ENCODE measurements at places on chromosomes 13 and 19. TPM values are rescaled to one million over a fixed set of nuclear protein-coding genes. Genes with fewer than 3 reads are reported as not detected.

RCBTB1 gene
- 19.3 TPM for total RNA-seq

BST2 gene
- 164 TPM for total RNA-seq

GRCh38 chr19:49247676-49248075 lies 77.3 kb downstream of the SLC6A16 start:
- H3K4me1 ChIP-seq, result no peaks in the 10 kb centered on the region
- H3K27ac ChIP-seq, result no peak overlapping the region
- H3K27me3 ChIP-seq, result peaks cover 12% of the 10 kb centered on the region
- DNase-seq, result no peak

DNA sequence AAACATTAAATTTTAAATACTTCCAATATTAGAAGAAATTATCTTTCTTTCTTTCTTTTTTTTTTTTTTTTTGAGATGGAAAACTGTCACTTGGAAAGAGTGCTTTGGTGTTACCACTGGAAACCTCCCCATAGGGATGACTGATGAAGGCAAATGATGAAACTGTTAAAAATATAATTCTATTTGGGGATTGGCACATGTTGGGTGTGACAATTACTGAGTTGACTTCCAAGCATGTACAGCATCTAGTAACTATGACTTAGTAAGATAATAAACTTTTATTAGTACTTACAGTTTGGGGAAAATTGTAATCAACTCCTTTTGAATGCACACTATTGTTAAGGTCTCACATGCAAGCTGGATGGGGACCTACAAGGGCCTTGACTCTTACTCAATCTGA lies 592.5 kb downstream of the KCTD12 start:
- H3K4me3 ChIP-seq, result no peak overlapping the region
- no peak overlapping the region for H3K27ac ChIP-seq
- no peak for DNase-seq

GRCh38 chr19:6503407-6504201 lies 1.5 kb upstream of the TUBB4A start:
- H3K36me3 ChIP-seq, result no peaks in the 10 kb centered on the region
- peaks cover 17% of the 10 kb centered on the region for H3K27me3 ChIP-seq
- DNase-seq, result no peak

DNA sequence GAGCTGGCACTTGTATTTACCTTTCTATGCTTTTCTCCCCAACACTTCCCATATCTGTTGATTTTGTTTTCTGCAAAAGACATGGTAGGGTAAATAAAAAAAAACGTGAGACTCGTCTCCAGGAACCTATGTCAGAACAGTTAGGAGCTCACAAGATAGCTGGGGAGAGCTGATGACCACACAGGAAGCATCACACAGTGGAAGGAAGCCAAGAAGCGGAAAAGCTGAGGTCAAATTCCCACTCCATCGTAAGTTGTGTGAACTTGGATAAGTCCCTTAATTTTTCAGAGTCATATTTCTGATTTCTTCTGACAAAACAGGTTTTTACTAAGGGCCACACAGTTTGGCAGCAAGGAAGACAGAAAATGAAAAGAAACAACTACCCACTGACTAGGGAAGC lies 199.6 kb downstream of the KLF5 start:
- no peaks in the 10 kb centered on the region for H3K4me1 ChIP-seq
- peaks cover 2% of the 10 kb centered on the region for H3K27me3 ChIP-seq
- H3K4me3 ChIP-seq, result no peak overlapping the region
- H3K27ac ChIP-seq, result no peak overlapping the region
- no peaks in the 10 kb centered on the region for H3K36me3 ChIP-seq
